Articular chondrocyte of knee joint (primary cell): ENCODE measurements at places on chromosomes 1 and 21. TPM values are rescaled to one million over a fixed set of nuclear protein-coding genes. Genes with fewer than 3 reads are reported as not detected.

REN gene
- total RNA-seq: not detected in 2 replicates

DNM3 gene
- total RNA-seq: 2.4 and 3.8 TPM in 2 replicates

ALDH4A1 gene
- total RNA-seq: 5.8 and 8.2 TPM in 2 replicates

C1orf87 gene
- total RNA-seq: 0.11 TPM in 1 of 2 replicates, not detected in the other

MAN1C1 gene
- total RNA-seq: 23.9 and 28.6 TPM in 2 replicates

RAB42 gene
- 10.1 and 12.4 TPM in 2 replicates for total RNA-seq

LGR6 gene
- total RNA-seq: under 0.01 TPM in 1 of 2 replicates, not detected in the other

SAMD13 gene
- total RNA-seq: 0.78 and 0.97 TPM in 2 replicates

NUDT4B gene
- 34.6 and 46.0 TPM in 2 replicates for total RNA-seq

KIF14 gene
- 4.3 and 6.1 TPM in 2 replicates for total RNA-seq

GNAT2 gene
- total RNA-seq: 0.13 and 0.22 TPM in 2 replicates

SLC22A15 gene
- 10.5 and 19.5 TPM in 2 replicates for total RNA-seq

FCRLB gene
- total RNA-seq: 1.3 and 2.1 TPM in 2 replicates

PYGO2 gene
- 11.6 and 13.8 TPM in 2 replicates for total RNA-seq

OR10Z1 gene
- not detected in 2 replicates for total RNA-seq

OR2L3 gene
- total RNA-seq: not detected in 2 replicates

OR14K1 gene
- not detected in 2 replicates for total RNA-seq

JTB gene
- 121 and 122 TPM in 2 replicates for total RNA-seq

ZNF593OS gene
- total RNA-seq: not detected in 2 replicates

GBP7 gene
- total RNA-seq: not detected in 2 replicates

RHBDL2 gene
- total RNA-seq: 0.91 and 3.8 TPM in 2 replicates

WNT4 gene
- total RNA-seq: not detected in 2 replicates

WLS gene
- total RNA-seq: 28.6 and 34.5 TPM in 2 replicates

OR2L5 gene
- total RNA-seq: 0.13 TPM in 1 of 2 replicates, not detected in the other

TBX15 gene
- 64.6 and 81.5 TPM in 2 replicates for total RNA-seq

ZNF648 gene
- total RNA-seq: 0.22 and 0.26 TPM in 2 replicates

GBP6 gene
- not detected in 2 replicates for total RNA-seq

PCP4 gene
- total RNA-seq: not detected in 2 replicates

CORT gene
- total RNA-seq: 0.26 and 0.32 TPM in 2 replicates

DNAI4 gene
- 9.5 and 15.9 TPM in 2 replicates for total RNA-seq
